ENCODE measurements at places on chromosomes 7 and 10.

GRCh38 chr10:58217612-58218011 lies 50.1 kb downstream of the IPMK start:
- DNase-seq, result no peak

DNA sequence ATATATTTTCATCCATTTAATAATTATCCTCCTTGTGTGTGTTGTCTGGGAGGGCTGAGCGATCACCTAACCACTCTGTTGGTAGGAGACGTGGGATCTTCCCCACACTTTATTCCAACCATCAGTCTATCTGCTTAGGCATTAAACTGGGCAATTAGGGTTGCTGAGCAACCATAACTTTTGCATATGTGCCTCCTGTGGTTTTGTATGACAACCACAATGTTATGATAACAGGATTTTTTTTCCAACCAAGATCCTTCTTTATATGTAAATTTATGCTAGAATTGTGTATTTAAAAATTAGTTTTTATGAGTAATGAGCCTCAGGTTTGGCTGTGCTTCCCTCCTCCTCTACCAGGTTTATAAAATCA lies 495.0 kb upstream of the MGMT start:
- DNase-seq, result no peak

DNA sequence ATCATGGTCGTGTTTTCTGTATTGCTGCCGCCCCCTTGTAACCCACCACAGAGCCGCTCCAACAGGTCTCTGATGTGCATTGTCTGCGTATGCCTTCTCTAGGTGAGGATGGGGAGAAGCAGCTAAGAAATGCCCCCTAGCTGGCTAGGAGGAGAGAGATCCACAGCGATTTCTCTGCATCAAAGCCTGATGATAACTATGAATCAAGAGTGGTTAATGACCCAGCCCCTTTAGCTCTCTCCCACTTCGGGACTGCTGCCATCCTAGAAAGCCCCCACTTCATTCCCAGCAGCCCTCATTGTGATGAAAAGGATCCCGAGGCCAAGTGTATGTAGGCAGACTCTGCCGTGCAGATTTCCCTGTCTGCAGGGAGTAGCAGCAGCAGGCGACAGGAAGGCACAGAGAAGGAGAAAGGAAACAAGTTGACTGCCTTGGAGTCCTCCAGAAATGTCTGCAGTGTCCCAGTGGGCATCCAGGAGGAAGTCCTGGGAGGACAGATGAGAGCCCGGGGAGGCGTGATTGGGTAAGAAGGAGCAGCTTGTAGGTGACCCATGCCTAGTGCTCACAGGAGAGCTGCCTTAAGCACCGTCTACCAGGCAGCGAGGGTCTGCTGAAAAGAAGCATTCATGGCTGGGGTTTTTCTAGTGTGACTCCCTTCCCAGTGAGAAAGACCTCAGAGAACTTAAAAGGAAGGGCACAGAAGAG lies 2.9 kb downstream of the PLXNA4 start:
- DNase-seq, result no peak

DNA sequence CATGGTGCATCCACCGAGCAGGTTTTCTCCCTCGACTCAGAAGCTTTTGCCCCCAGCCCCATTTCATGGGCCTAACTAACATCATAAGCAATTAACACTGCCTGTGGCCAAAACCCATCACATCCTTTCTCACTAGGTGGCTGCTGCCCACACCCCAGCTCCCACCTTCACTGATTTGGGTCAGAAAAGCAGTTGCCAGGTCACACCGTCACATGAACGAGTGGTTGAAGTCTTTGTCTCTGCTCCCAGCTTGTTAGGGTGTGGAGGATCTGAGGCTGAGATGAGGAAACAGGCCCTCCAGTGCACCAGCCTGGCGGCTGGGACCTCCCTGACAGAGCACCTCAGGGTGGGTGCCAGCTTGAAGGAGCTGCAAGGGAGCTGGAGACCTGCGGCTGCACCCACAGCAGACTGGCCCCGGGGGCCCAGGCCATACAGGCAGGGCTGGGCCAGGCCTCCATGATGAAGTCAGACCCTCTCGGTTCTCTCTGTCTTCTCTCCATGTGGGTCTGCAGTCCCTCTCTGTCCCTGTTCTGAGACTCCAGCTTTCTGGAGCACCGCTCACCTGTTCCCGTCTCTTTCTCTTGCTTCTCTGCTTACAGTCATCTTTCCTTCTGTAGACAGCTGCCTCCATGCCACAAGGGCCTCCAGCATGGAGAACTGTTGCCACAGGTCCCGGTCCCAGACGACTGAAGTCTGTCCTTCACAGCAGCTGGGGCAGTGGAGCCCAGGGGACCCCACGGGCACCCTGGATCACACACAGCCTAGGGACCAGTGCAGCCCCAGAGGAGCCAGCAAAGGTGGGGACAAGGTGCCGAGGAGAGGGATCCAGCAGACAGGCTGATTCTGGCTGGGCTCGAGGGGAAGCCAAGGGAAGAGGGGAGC lies 13.8 kb upstream of the INPP5A start:
- DNase-seq, result no peak

DNA sequence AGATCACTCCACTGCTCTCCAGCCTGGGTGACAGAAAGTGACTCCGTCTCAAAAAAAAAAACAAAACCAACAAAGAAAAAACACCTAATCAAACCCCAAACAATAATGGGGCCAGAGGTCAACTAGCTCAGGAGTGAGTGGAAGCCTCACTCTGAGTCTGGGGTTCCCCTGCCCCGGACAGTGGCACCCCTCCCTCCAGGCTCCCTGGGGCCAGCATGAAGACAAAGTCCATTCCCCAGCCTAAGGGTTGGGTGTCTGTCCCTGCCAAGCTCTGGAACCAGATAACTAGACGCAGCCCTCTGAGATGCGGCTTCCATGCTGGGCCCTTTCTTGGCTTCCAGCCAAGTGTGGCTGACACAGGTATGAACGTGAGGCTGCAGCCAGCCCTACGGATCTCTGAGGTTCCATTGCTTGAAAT lies 1.7 kb upstream of the FUOM start:
- no peak for DNase-seq

DNA sequence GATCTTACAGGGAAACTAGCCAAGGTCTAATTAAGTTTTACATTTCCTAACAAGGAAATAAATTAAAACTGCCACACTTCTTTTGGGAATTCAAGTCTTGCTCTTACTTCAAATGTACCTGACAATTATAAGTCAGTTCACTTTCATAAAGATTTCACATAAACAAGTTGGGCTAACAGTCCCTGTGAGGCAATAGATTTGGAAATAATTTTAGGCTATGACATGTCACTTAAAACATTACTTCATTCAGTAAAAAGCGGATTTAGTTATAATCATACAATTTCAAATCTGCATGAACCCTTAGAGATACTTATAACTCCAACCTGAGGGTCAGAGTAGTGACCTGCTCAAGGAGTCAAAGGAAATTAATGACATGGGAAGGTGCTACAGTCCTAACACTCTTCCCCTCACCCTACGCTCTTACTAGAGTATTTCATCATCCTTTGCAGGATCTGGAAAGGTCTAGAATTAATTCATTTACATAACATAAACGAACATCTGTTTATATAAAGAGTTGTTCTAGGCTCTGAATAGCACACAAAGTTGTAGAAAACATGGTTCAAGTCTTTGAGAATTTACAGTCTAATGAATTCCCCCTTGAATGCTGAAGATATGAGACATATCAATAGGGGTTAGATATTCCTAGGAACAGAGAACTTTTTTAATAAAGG lies 32.3 kb upstream of the DNAJB12 start:
- no peak for DNase-seq

DNA sequence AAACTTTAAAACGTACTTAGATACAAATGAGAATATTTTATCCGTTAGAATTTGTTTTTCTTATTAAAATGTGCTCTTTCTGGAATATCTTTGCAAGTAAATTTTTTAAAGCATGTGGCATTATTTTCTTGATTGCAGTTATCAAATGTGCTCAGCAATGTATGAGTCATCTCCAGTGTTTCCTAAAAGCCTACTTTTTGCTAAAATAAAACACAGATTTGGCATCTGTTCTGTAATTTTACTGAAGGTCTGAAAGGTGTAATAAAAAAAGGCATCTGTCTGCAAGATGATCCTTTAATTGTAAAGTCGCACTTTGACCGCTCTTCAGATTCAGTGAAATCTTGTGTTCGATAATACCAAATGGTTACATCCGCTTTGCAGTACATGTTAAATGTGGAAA lies 3.4 kb downstream of the GNAT3 start:
- no peak for DNase-seq

- no peak for DNase-seq
Observed at GRCh38 chr7:50332241-50333165, 28.0 kb downstream of the IKZF1 start.

- no peak for DNase-seq
Observed at GRCh38 chr7:96067321-96067720, 254.6 kb downstream of the SLC25A13 start.

DNA sequence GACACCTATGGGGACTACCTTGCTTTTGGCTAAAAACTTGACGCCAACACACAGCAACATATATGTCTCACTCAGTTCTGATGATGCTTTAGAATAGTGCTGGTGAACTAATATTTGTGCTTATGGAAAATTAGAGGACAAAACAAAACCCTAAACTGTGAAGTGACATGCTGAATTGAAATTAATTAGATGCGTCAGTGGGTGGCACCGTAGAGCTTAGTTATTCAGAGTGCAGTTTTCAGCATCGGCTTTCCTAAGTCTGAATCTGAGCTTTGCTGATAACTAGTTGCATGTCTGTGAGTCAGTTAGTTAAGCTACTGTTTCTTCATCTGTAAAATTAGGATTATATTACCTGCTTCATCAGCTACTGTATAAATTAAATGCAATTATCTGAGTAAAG lies 245.0 kb upstream of the SORCS1 start:
- DNase-seq, result no peak

GRCh38 chr7:3867863-3868262 lies 566.8 kb downstream of the SDK1 start:
- no peak for DNase-seq

DNA sequence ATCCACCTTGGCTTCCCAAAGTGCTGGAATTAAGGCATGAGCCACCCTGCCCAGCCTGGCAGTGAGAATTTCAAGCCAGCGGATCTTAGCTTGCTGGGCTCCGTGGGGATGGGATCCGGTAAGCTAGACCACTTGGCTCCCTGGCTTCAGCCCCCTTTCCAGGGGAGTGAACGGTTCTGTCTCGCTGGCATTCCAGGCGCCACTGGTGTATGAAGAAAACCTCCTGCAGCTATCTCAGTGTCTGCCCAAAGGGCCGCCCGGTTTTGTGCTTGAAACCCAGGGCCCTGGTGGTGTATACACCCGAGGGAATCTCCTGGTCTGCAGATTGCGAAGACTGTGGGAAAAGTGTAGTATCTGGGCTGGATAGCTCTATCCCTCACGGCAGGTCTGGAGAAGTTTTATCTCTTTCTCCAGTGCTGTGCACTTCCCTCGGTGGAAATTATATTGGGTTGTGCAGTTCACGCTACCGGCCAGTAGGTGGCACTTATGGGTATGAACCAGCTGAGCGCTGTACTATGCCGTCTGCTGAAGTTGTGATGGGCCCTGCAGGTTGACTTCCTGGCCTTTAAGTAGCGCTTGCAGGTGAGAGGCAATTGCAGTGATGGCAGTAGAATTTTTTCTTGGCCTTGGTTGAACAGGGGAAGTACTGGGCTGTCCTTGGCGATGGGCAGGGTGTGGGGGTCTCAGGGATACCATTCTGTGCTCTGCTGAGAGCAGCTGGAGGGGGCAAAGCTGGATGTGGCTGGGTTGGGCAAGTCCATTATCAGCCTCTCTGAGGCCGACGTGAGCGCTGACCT lies 138.0 kb upstream of the MTPN start:
- DNase-seq, result peak; percentile 12

DNA sequence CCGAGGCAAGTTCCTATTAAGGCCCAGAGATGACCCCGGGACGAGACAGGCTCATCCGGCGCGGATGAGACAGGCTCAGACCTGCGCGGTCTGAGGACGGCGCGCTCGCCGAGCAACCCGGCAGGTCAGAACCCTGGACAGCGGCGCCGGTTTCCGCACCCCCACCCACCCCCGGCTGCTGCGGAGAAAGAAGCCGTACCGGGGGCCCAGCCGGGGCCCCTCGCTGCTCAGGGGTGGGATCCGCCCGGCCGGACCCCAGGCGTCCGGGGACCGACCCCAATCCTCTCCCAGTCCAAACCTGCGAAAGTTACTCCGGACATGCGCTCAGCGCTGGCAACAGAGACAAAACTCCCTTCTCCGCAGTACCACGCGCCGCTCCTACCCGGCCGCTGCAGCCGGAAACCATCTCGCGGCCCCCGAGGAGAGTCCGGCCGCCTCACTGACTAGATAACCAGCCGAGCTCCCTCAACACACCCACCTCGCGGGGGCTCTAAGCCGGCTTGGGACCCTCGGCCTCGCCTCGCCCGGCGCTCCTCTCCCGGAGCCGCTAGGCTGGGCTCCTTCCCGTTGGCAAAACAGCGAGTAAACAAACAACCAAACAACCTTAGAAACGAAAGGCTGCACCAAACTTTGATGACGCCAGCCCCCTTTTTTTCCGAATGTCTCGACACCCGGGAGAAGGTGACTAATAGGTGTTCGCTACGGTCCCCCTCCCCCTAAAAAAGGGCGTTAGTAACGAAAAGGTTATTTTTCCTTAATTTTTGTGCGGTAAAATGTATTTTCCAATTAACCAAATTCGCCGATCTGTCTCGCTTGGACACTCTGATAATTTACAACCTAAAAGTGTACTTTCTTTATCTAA lies 2.3 kb upstream of the DRGX start:
- no peak for DNase-seq

DNA sequence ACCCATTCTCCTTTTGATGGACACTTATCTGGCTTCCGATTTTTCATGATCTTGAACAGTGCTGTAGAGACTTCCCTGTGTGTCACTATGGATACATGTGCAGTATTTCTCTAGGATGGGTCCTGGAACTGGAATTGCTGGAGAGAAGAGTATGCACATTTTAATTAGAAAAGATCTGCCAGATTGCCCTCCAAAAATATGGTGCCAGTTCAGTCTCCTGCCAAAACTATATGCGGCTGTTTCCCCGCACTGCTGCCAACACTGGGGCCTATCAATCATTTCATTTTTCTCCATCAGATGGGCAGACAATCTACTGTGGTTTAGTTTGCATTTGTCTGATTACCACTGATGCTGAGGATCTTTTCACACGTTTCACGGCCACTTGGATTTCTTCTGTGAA lies 105.0 kb downstream of the SH2D4B start:
- no peak for DNase-seq

- DNase-seq, result no peak
Observed at GRCh38 chr7:80350430-80350829, 161.4 kb downstream of the GNAT3 start.
